Muscle of back (tissue), 13 donors: ENCODE measurements at places on chromosomes 16 and 17. TPM values are rescaled to one million over a fixed set of nuclear protein-coding genes. Genes with fewer than 3 reads are reported as not detected.

Gene NME1
- polyA plus RNA-seq: 57.0 TPM

Gene MRC2
- 210 TPM for polyA plus RNA-seq

DNA sequence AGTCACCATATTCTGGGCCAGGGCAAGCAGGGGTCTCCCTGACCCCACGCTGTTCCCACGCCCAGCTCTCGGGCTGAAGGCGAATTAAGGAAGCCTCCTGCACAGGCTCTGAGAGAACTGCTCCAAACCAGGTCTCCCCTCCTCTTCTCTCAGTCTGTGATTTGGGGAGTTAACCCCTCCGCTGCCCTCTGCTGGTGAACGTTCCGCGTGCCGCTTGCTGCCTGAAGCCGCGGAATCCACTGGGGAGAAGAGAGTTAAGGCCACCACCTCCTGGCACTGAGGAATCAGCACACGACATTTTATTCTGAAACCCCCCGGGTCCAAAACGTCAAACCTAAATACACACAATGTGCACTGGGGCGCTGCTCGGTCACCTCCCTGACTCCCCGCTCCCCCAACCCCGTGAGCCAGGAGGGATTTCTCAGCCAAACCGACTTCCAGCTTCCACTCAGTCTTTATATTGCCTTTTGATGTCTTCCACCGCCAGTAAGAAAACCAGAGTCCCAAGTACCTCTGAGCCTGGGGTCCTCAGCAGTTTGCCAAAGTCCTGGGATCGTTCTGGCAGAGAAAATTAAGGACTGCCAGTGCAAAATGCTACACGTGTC lies 54.4 kb upstream of the RCVRN start:
- DNase-seq: peak; percentile 68

- no peak for DNase-seq
These were observed 15.1 kb downstream of the C16orf54 start for GRCh38 chr16:29730649-29731048.

- DNase-seq: peak; percentile 95
These were observed 1.5 kb downstream of the HCFC1R1 start for GRCh38 chr16:3022208-3022683.

DNA sequence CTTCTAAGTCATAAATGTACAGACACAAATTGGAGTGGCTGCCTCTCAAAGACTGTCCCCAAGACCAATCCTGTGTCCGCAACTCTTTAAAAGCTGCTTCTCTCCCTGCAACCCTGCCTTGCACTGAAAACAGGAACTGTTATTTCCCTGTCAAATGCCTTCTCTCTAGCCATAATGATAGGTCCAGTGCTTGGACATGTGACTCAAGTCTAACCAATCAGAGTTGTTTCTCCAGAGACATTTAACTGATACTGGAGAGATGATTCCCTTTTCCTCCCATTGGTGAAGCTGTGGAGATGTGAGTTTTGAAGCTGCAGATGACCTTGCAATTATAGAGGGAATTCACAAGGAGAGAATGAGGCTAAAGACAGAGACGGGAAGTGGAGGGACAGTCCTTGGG lies 253.3 kb upstream of the CDH5 start:
- DNase-seq: no peak

Gene TBC1D3D
- 1.7 TPM for polyA plus RNA-seq

DNA sequence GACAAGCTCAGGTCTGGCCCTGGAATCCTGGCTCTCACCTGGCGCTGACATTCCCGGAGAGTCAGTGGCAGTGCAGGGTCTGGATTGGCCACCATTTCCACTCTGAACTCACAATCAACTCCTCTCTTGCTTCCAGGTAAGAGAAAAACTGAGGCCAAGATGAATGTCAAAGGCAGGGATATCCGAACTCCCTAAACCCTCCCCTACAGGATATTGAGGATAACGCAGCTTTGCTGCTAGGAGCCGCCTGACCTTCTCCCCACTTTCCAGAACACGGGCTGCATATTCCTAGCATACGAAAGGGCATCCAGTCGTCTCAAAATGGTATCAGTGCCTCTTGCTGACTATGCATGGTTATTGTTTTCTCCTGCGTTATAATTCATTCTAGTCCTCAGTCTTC lies 473.4 kb downstream of the SOX9 start:
- no peak for DNase-seq
